Right lung (tissue), 10 donors: ENCODE measurements at places on chromosomes 6 and 20. TPM values are rescaled to one million over a fixed set of nuclear protein-coding genes. Genes with fewer than 3 reads are reported as not detected.

TSHZ2 gene
- 15.1 TPM for polyA plus RNA-seq

LRRC73 gene
- 0.20 TPM for polyA plus RNA-seq

FITM2 gene
- 7.2 TPM for polyA plus RNA-seq

TTK gene
- polyA plus RNA-seq = 43.7 TPM

PDSS2 gene
- 14.6 TPM for polyA plus RNA-seq

NKAPL gene
- 0.61 TPM for polyA plus RNA-seq

- DNase-seq = no peak
These were observed 220.3 kb upstream of the LAMP5 start for GRCh38 chr20:9294041-9294440.

- DNase-seq = no peak
These were observed 2.9 kb upstream of the BMP7 start for GRCh38 chr20:57269148-57269984.

DNA sequence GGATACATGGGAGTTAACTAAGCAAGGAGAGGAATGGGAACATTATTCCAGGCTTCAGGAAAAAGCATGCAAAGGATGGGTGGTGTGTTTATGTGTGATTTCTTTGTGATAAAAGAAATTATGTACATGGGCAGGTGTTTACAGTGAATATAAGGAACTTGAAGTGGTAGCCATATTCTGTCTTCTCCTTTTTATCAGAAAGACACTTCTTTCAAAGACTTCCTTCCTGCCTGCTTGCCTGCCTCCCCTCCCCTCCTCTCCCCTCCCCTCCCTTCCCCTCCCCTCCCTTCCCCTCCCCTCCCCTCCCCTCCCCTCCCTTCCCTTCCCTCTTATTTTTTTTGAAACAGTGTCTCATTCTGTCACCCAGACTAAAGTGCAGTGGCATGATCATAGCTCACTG is 14.4 kb downstream of the CYB5R4 start:
- DNase-seq = no peak

DNA sequence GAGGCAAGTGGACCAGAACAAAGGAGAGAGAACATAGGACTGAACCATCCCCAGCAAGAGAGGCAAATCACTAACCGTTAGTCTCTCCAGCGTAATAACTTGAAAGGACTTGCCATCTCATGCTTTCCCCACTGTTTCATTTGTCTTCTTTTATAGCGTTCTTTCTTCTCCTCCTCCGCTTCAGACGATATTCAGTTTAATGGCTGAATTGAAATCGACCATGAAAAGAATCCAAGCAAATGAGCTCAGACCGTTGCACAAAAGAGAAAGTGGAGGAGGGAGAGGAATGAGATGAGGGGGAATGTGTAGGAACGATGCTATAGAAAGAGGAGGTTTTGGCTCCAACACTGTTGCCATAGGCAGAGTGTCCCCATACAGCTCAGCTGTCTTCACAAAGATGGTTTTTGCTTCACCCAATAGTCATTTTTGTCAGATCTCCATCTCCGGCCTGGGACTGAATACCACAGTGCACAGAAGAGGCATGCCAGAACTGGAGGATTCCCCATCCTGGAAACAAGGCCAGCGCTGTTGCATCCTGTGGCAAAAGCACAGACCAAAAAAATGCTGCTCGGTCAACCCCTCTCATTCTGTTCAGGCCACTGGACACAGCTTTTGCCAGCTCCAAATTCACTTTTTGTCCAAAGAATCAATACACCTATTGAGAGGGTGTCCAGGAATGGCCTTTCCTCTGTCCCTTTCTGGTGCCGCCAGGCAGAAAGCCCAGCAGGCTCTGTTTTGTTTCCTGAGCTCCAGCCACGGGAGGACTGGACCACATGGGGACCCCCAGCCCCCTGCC is 176.1 kb downstream of the ID4 start:
- no peak for DNase-seq

GRCh38 chr20:36259177-36260061 is 23.1 kb downstream of the AAR2 start:
- no peak for DNase-seq

- DNase-seq = no peak
These were observed 512.8 kb downstream of the MAFB start for GRCh38 chr20:40176098-40176841.

- DNase-seq = no peak
These were observed 11.2 kb downstream of the OGFRL1 start for GRCh38 chr6:71299541-71300470.

GRCh38 chr20:25848222-25848621 is 151.6 kb upstream of the ZNF337 start:
- DNase-seq = no peak

- DNase-seq = no peak
These were observed 72.3 kb upstream of the DST start for GRCh38 chr6:56714982-56715456.

GRCh38 chr20:48758206-48758820 is 69.5 kb downstream of the PREX1 start:
- DNase-seq = no peak

DNA sequence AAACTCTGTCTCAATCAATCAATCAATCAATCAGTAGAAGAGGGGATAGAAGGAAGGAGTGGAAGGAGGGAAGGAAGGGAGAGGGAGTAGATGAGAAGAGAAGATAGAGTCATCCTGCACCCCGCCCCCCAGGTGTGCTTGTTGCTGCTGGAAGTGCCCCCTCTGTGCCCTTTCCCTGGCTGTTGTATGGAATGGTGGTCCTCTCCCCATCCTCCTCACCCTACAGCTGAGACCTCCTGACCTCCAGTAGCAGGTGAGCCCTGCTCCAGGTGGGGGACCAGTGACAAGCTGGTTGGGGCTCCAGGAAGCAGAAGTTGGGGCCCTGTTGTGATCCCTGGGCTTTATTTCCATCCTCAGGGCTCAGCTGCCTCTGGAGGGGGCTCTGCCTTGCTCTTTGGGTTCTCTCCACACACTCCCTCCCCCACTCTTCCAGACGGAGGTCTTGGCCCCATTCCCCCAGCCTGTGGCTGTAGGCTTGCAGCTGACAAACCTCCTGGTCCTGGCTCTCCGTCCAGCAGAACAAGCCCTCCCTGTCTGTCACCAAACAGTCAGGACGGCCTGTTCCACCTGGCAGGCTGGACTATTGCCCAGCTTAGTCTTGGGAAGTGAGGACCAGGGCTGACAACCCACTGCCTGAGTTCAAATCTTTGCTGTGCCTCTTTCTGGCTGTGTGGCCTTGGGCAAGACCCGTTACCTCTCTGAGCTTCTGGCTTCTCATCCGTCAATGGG is 26.0 kb upstream of the SCRT2 start:
- no peak for DNase-seq

GRCh38 chr6:9131616-9132015 is 696.3 kb upstream of the SLC35B3 start:
- no peak for DNase-seq

DNA sequence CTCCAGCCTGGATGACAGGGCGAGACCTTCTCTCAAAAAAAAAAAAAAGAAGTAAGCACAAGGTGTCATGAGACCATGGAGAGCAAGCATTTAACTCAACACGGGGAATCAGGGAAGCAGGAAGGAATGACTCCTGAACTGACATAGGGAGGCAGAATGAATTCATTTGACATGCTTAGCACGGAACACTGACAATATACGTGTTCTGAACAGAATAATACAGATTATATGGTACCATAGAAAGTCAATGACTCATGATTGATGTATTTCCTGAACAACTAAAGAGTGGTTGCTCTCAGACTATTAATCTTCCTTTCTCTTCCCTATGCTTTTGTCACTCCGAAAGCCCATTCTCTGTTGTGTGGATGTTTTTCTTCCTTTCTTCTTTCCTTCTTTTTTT is 20.7 kb upstream of the ASIP start:
- DNase-seq = no peak

DNA sequence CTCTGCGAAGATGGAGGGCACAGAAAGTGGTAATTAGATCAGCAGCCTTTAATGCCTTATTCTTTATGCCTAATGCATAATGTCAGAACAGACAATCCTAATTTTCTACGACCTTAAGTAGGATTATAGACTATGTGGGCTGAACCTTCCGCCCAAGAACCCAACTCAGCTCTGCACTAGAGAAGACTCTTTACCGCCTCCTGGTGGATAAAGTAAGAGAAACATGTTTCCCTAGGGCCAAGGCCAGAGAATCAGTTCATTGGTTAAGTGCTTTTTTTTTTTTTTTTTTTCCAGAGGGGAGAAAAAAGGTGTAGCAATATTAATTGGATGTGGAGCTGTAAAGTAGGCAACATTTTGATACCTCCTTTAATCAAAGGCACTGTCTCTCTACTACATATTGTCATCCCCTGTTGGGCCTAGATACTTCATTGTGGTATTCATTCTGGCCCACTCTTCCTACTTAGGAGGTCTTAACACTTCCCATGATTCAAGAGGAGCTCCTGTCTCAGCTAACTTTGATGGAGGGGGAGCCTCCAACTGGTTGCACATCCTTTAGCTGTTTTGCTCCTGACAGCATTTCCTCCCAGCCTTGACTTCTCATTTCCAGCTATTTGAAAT is 124.9 kb upstream of the NRN1 start:
- no peak for DNase-seq

GRCh38 chr6:30157581-30157980 is 3.4 kb downstream of the TRIM10 start:
- no peak for DNase-seq

DNA sequence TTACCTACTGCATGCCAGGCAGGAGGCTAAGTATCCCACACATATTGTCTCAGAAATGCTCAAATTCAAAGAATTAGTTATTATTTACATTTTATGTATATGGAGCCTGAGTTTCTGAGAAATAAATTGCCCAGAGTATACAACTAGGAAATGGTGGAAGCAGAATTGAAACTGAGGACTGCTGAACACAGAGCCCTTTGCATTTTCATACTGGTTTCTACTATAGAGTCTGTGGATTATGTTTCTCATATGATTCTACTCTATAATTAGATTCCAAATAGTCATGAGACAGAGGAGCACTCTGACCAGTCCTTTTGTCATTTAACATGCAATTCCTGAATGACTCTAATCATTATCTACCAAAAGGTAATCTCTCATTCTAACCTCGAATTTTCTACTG is 254.3 kb downstream of the LMBRD1 start:
- DNase-seq = no peak

- no peak for DNase-seq
These were observed 30.8 kb downstream of the TTI1 start for GRCh38 chr20:38002422-38002821.

- DNase-seq = no peak
These were observed 26.4 kb downstream of the PSMG4 start for GRCh38 chr6:3285049-3285639.

DNA sequence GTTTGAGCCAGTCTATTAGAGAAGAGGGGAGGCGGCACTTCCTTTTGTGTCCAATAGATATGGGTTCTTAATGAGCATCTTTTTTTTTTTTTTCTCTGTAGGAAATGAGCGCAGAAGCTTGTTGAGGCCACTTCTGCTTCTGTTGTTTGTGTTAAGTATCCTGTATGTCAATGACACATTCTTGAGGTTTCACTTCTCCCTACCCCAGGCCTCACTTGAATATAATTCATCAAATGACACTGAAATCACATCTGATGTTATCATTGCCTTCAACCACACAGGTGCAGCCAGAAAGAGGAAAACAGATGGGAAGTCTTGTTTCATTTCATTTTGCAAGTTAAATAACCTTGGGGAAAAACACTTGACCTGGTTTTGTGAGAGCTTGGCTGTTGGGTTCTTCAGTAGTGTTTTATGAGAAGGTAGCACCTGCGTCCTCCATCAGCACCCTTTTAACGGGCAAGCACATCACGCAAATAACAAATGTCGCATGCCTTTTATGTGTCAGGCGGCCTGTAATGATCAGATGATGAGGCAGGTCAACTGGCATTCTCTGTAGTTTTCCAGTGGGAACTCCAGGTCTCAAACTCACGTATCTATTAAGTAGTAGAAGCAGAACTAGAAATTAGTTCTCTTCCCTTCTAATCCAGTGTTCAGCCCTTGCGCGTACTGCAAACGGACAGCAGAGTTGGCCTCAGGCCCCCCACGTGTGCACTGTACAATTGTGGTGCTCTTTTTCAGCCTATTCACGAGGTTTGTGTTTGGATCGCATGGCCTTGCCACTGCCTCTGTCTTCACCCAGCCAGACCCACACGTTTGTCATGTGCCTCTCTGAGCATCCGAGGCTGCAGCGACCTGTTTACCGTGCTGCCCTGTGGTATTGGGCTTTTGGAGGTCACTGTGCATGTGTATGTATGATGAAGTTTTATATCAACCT is 23.5 kb downstream of the PLEKHG1 start:
- DNase-seq = no peak

GRCh38 chr20:63102721-63103375 is 96.1 kb upstream of the BHLHE23 start:
- DNase-seq = no peak

DNA sequence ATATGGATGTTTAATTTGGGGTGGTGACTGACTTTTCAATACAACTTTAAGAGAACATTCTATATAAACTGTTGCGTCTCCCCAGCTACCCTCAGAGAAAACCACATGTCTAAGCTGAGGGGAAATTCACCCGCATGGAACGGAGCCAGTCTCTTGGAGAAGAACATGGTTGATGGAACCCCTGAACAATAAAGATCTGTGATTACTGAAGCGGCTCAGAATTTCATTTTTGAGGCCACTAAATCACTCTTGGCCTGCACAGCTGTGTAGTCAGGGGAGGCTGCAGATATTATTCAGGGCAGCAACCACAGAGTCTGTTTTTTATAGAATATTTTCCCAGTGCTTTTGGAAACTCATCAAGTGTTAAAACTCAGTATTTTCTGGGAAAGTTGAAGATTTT is 73.8 kb downstream of the EYA4 start:
- DNase-seq = no peak

- DNase-seq = no peak
These were observed 21.3 kb downstream of the BLTP3A start for GRCh38 chr6:34813028-34813713.

DNA sequence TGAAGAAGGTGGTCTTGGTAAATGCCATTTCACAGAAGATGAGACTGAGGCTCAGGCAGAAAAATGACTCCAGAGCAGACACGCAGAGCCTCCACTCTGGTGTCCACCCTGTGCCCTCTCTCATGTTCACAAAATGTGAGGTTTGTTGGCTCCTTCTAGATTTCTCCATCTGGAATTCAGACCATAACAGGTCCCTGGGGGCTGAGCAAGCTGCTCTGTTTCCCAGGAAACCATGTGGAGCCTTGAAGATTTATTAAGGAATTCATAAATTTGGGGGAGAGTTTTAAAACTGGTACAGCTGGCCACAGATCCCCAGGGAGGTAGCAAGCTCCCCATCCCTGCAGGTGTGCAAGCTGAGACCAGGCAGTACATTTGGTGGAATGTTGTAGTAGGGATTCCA is 38.8 kb upstream of the SIRPA start:
- no peak for DNase-seq

DNA sequence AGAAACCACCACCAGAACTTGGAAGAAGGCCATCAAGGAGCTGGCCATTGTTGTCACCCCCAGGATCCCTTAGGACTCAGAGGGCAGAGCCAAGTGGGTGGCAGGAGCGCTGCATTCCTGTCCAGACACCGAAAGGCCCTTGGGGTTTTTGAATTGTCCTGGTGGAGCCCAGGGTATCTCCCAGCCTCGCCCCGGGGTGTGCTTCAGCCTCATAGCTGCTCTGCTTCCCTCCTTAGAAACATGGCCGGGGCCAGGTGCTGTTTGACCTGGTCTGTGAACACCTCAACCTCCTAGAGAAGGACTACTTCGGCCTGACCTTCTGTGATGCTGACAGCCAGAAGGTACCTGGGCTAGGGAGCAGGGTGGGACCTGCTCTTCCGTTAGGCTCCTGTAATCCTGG is 23.2 kb downstream of the EPB41L1 start:
- DNase-seq = no peak
